Stimulated activated CD8-positive, alpha-beta memory T cell treated with anti-CD3 and anti-CD28 coated beads, Interleukin-15, amount 100 ng/mL, for 24 hours (primary cell): ENCODE measurements at places on chromosomes 7 and 10.

DNA sequence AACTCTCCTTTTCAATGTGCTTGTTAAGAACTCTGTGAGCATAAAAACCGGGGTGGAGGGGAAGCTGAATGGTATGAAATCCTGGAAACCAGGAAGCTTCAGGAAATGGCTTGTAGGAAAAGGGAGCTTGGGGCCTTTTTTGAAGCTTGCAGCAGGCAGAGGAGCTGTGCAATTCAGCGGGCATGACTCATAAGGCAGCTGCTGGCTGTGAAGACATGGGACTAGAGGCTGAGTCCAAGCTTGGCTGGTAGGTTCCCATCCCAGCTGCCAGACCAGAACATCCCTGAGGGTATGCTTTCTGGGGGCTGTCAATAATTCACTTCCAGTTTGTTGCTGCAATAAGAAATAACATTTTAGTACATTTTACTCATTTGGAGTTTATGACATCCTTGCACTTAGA, 36.8 kb upstream of the CDC14C start:
- no peak for DNase-seq

DNA sequence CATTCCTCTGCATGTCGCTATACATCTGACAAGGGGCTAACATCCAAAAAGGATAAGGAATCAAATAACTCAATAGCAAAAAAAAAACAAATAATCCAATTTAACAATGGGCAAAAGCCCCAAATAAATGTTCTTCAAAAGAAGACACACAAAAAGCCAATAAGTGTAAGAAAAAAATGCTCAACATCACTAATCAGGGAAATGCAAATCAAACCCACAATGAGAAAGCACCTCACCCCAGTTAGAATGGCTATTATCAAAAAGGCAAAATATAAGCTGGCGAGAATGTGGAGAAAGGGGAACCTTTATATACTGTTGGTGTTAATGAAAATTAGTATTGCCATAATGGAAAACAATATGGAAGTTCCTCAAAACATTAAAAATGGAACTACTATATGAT, 14.3 kb downstream of the ARHGAP12 start:
- no peak for DNase-seq

DNA sequence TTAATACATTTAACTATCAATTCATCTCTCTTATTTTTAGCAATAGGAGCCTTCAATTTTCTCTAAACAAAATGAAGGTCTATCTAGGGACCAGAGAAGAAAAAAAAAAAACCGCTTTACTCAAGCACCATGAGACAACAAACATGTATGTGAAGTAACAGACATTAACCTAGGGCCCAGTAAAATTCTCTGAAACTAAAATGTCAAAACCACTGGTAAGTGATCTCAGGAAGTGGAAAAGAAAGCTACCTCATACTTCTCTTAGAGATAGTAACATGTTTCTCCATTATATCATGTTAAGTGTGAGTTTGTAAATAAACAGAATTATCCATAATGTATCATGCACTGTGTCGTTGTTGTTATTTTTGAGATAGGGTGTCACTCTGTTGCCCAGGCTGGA, 35.4 kb upstream of the PTER start:
- no peak for DNase-seq

DNA sequence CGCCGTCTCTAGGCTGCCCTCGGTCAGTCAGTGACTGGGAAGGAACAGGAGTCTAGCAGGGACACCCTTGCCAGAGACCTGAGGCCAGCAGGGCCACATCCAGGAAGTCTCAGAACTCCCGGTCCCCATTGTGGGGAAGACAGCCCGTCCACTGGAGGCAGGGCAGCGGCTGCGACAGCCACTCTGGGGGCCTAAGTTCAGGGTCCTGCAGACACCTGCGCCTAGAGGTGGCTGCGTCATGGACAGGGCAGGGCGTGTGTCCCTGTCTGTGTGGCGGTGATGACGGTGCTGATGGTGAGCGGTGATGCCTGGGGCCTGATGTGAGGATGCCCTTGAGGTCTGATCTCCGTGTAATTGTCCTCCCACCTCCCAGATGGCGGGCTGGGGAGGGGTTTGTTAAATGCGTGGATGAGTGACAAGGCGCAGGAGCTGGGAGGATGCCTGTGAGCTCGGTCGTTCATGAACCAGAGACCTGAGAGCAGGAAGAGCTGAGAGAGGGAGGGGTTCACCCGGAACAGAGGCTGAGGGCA, 537.9 kb upstream of the FOXK1 start:
- no peak for DNase-seq

DNA sequence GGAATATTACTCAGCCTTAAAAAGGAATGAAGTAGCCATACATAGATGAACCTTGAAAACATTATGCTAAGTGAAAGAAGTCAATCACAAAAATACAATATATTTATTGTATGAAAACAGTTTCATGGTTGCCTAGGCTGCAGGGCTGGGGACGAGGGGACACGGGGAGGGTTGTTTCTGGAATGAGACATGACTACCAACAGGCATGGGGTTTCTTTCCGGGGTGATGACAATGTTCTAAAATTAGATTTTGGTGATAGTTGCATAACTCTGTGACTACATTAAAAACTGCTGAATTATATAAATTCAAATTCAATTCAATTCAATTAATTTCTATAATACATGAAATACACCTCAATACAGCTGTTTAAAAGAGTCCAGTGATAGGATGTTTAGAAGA, 88.0 kb downstream of the ARHGAP22 start:
- DNase-seq, result no peak

DNA sequence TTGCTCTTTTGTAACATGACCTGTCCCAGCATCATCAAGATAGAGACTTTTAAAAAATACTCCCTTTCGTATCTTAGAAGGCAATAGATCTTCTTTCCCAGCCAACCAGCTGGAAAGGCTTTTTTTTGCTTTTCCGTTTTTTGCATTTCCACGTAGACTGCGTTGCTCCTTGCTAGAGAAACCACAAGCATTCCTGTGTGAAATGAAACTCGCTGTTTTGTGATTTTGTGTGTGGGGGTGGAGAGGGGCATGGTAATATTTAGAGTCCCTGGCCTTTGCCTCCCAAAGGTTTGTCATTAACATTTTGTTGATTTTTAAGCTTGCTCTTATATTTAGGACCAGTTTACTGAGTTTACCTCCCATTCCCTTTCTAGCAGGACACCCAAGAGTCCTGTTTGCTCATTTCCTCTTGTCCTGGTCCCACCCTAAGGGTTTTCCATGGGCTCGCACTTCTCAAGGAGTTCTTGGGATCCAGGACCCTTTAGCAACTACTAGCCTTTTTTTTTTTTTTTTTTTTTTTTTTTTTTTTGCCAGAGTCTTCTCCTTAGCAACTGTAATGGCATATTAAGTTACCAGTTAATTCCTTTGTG, 243.6 kb downstream of the BICC1 start:
- DNase-seq, result no peak

GRCh38 chr7:41002741-41003610, 699.9 kb downstream of the INHBA start:
- DNase-seq, result no peak

DNA sequence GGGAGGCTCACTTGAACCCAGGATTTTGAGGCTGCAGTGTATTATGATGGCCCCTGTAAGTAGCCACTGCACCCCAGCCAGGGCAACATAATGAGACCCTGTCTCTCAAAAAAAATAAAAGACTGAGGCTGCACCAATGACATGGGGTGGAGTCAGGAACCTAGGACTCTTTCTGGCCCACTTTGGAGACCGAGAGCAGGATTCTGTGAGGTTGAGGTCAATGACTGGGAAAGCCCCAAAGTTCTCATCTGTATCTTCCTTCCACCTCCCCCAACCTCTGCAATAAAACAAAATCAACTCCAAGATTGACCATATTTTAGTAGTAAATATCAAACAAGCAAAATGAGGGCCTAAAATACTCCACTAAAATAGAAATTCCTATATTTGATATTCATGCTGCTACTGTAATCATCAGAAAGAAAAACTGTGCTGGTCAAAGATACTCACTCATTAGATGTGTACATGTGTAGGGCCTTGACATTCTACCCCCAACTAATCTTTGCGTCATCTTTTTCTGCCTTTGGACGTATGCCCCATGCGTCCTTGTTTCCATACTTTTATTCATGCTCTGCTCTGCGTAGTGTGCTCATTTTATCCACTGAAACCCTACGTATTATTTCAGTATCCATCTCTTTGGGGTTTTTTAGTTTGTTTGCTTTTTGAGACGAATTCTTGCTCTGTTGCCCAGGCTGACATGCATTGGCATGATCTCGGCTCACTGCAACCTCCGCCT, 23.8 kb downstream of the WBP1L start:
- no peak for DNase-seq

GRCh38 chr7:41255113-41255512, 447.8 kb downstream of the INHBA start:
- DNase-seq, result no peak

GRCh38 chr7:512146-512510, 7.5 kb downstream of the PDGFA start:
- DNase-seq, result no peak

DNA sequence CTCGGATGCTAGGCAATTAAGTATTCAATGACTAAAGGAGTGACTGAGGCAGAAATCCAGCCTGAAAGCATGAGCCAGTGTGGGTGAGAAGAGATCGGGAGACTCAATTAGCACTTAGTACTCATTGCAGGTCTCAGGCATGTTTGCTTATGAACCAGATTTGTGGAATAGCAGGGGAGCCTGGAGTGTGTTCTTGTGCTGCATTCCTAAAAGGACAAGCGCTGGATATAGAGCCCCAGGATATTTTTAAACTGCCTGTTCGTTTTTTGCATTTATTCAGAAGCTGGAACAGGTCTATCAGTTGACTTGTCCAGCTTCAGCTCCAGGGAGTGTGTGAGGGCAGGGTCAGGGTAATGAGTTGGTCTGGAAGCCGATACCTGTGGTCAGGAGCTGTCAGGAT, 120.3 kb downstream of the BMPER start:
- no peak for DNase-seq

DNA sequence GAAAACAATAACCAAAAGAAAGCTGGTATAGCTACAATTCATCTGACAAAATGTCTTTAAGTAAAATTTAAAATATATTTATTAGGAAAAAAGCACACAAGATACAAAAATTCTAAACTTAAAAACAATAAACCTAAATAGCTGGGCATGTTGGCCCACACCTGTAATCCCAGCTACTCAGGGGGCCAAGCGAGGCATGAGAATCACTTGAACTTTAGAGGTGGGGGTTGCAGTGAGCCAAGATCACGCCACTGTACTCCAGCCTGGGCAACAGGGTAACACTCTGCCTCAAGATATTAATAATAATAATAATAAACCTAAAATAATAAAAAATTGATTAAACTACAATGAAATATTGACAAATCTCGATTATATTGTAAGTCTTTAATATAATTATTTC, 77.8 kb upstream of the PDK4 start:
- no peak for DNase-seq

DNA sequence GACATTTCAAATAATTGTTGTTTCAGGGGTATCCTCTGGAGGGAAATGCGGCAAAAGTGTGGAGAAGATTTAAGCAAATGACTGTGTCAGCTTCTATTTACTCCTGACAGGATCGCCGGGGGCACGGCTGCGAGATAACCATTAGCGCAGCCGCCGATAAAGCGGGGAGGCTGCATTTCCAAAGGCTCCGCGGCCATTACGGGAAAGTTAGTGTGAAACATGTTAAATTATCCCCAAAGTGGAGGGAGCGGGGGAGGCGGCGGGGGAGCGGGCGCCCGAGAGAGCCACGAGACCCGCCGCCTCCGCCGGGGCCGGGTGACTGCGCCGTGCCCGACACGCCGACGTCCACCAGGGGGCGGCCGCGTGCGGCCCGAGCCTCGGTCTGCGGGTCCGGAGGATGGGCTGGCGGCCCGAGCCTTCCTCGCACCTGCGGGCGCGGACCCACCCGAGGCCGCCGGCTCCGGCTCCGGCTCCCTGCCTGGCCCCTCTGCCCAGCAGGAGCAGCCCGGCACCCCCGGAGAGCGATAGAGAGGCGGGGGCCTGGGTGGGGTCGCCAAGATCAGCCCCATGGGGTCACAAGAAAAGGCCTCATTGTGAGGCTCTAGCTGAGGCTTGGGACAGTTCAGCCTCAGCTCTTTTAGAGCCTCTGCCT, 74.4 kb upstream of the PAX2 start:
- peak; percentile 66 for DNase-seq
